ENCODE measurements at places on chromosomes 1 and 21. TPM values are rescaled to one million over a fixed set of nuclear protein-coding genes. Genes with fewer than 3 reads are reported as not detected.

- H3K27ac ChIP-seq: no peak overlapping the region
- no peaks in the 10 kb centered on the region for H3K36me3 ChIP-seq
- H3K4me1 ChIP-seq: no peaks in the 10 kb centered on the region
- no peak overlapping the region for H3K4me3 ChIP-seq
- H3K27me3 ChIP-seq: no peaks in the 10 kb centered on the region
These were observed 25.2 kb upstream of the RCAN1 start for GRCh38 chr21:34639882-34640788.

GRCh38 chr1:18190598-18190997 is 83.0 kb downstream of the IGSF21 start:
- no peak overlapping the region for H3K27ac ChIP-seq
- H3K27me3 ChIP-seq: no peaks in the 10 kb centered on the region
- H3K36me3 ChIP-seq: no peaks in the 10 kb centered on the region
- H3K4me3 ChIP-seq: no peak overlapping the region
- no peak for DNase-seq
- H3K4me1 ChIP-seq: no peaks in the 10 kb centered on the region

- H3K36me3 ChIP-seq: peaks cover 17% of the 10 kb centered on the region
- no peak overlapping the region for H3K27ac ChIP-seq
- H3K4me3 ChIP-seq: no peak overlapping the region
- H3K4me1 ChIP-seq: peaks cover 24% of the 10 kb centered on the region
- no peaks in the 10 kb centered on the region for H3K27me3 ChIP-seq
- no peak for DNase-seq
These were observed 9.6 kb downstream of the NES start for GRCh38 chr1:156667610-156667967.

- no peaks in the 10 kb centered on the region for H3K36me3 ChIP-seq
- peak; percentile 93 for DNase-seq
- H3K27ac ChIP-seq: no peak overlapping the region
These were observed 12.1 kb upstream of the NES start for GRCh38 chr1:156689035-156689952.

GRCh38 chr1:9643351-9644256 is 7.9 kb upstream of the PIK3CD start:
- no peaks in the 10 kb centered on the region for H3K27me3 ChIP-seq
- no peaks in the 10 kb centered on the region for H3K4me1 ChIP-seq
- no peak for DNase-seq
- H3K36me3 ChIP-seq: no peaks in the 10 kb centered on the region

GRCh38 chr1:39898191-39898590 is 3.5 kb downstream of the MYCL start:
- peak overlapping the region; percentile 93 for H3K4me3 ChIP-seq
- H3K4me1 ChIP-seq: peaks cover 20% of the 10 kb centered on the region

- H3K36me3 ChIP-seq: peaks cover 20% of the 10 kb centered on the region
- no peak for DNase-seq
- H3K4me1 ChIP-seq: peaks cover under 1% of the 10 kb centered on the region
- H3K27ac ChIP-seq: no peak overlapping the region
- no peaks in the 10 kb centered on the region for H3K27me3 ChIP-seq
These were observed 10.0 kb upstream of the SLC2A1 start for GRCh38 chr1:42968654-42969053.

DNA sequence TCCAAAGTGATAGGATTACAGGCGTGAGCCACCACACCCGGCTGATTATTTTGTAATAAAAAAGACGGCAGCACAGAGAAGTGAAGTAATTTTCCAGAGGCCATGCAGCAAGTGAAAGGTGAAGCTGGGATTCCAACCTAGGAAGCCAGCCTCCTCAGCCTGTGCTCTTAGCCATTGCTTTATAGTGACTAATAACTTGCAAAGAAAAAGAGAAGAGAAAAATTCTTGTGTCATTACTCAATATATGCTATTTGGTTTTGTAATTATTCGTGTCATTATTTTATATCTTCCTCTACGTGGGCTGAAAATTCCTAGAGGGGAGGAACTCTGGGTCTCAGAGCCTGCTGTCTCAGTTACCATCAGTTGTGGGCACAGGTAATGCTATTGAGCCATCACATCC is 1.6 kb upstream of the IER5 start:
- no peak for DNase-seq
- H3K4me3 ChIP-seq: no peak overlapping the region
- H3K36me3 ChIP-seq: peaks cover 2% of the 10 kb centered on the region

- H3K27ac ChIP-seq: no peak overlapping the region
- no peaks in the 10 kb centered on the region for H3K27me3 ChIP-seq
- no peaks in the 10 kb centered on the region for H3K4me1 ChIP-seq
- no peaks in the 10 kb centered on the region for H3K36me3 ChIP-seq
- no peak overlapping the region for H3K4me3 ChIP-seq
- DNase-seq: no peak
These were observed 520.4 kb upstream of the B3GALT2 start for GRCh38 chr1:193706766-193707165.

GRCh38 chr21:35294231-35294898 is 245.3 kb upstream of the RUNX1 start:
- no peak for DNase-seq
- peaks cover 8% of the 10 kb centered on the region for H3K4me1 ChIP-seq
- H3K4me3 ChIP-seq: no peak overlapping the region
- H3K36me3 ChIP-seq: peaks cover 4% of the 10 kb centered on the region

DNA sequence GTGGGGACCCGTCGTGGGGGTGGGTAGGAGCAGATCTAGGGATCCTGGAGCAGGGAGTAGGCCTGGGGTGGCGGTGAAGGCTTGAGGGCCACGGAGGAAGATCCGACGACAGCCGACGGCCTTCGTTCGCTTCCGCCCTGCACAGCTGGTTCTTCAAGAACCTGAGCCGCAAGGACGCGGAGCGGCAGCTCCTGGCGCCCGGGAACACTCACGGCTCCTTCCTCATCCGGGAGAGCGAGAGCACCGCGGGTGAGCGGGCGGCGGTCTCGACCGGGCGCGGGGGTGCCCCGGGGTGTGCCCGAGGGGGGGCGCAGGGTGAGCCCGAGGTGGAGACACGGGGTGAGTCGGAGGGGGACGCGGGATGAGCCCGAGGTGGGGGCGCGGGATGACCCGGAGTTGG is 16.5 kb upstream of the HDAC1 start:
- peaks cover 17% of the 10 kb centered on the region for H3K36me3 ChIP-seq
- peak; percentile 65 for DNase-seq
- H3K27ac ChIP-seq: no peak overlapping the region
- H3K4me1 ChIP-seq: peaks cover 6% of the 10 kb centered on the region
- peak overlapping the region; percentile 61 for H3K4me3 ChIP-seq

DNA sequence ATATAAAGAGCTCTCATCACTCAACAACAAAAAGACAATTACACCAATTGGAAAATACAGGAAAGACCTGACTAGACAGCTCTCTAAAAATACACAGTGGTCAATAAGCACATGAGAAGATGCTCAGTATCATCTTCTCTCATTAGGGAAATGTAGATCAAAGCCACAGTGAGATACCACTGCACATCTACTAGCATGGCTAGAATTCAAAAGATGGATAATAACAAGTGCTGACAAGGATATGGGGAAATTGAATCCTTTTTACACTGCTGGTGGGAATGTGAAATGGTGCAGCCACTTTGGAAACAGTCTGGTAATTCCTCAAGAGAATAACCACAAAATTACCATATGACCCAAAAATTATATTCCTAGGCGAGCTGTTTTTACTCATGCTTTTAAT is 9.4 kb downstream of the ACOT7 start:
- H3K36me3 ChIP-seq: peaks cover 4% of the 10 kb centered on the region
- H3K4me3 ChIP-seq: no peak overlapping the region
- no peaks in the 10 kb centered on the region for H3K27me3 ChIP-seq
- H3K27ac ChIP-seq: no peak overlapping the region
- no peak for DNase-seq

DNA sequence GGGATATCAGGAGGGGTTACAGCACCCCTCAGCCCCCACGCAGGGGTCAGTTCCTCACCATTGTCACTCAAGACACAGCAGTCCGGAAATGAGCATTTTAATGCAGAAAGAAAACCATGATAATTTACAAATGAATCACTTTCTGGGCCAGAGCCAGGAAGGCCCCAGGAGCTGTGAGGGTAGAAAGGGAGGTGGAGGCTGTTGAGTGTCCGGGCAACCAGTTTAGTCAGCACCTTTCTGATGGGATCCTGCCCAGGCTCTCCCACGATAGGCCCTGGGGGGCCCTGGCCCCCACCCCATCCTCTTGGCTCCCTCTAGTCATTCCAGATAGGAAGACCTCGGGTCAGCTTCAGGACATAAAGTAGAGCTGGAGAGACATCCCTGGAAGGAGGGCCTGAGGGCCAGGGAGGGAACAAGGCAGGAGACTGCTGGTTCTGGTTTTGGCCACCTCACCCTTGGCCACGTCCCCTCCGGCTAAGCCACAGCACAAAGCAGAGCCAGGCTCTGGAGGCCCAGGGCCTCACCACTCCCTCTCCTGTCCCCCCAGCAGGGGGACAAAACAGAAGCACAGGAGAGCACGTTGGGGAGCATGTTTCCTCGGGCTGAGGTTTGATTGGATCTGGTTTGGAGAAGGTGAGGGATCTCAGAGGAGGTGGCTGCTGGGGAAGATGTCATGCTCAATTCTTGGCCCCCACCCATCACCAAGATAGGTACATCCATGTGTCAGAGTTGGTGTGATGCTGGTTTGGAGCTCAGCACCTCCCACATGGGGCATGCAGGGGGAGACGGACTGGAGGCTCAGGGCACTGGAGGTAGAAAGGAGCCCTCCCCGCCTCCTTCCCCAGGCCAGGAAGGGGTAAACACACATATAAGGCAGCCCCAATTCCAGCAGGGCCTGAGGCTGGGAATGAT is 20.6 kb downstream of the ETNK2 start:
- no peaks in the 10 kb centered on the region for H3K27me3 ChIP-seq
- H3K36me3 ChIP-seq: peaks cover 13% of the 10 kb centered on the region

DNA sequence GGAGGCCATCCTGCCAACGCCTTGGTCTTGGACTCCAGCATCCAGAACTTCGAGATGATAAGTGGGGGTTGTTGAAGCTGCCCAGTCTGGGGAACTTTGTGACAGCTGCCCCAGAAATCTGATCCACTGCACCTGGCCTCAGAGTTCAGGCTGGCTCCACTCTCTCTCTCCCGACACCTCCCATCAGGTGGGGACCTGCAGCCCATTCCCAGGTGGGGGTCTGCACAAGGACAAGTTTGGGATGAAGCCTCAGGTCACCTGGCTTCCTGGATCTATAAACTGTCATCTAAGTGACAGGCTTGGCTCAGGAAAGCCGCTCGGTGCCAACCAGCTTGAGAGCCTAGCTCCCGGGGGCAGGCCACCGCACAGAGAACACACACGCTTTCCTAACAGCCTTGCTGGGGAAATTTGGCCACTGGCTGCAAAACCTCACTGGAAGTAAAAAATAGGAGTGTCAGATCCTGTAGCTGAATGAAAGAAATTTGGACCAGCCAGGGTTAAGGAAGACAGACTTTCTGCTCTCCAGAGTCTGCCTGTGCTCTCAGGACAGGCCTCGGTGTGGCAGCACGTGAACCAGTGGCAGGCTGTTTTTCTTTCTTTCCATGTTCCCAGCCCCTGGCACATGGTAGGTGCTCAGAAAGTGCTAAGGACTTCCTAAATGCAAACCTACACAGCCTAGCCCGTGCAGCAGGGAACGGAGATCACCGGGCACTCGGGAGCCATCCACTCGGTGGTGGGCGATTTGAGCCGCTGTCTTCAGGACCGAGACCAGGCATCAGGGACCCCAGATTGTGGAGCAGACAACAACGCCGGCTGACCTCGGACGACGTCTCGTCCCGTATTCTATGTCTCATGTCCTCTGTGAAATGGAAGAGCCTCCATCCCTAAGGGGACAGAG is 42.6 kb upstream of the LBR start:
- H3K36me3 ChIP-seq: no peaks in the 10 kb centered on the region
- no peak overlapping the region for H3K27ac ChIP-seq
- peaks cover under 1% of the 10 kb centered on the region for H3K4me1 ChIP-seq
- H3K27me3 ChIP-seq: no peaks in the 10 kb centered on the region
- DNase-seq: peak; percentile 28
- no peak overlapping the region for H3K4me3 ChIP-seq

GRCh38 chr1:34742667-34743270 is 12.1 kb upstream of the GJB5 start:
- no peaks in the 10 kb centered on the region for H3K27me3 ChIP-seq
- peak; percentile 91 for DNase-seq
- H3K4me3 ChIP-seq: no peak overlapping the region

GRCh38 chr21:37183749-37184148 is 83.4 kb downstream of the VPS26C start:
- no peaks in the 10 kb centered on the region for H3K27me3 ChIP-seq
- no peak overlapping the region for H3K4me3 ChIP-seq
- no peaks in the 10 kb centered on the region for H3K4me1 ChIP-seq
- no peak overlapping the region for H3K27ac ChIP-seq
- no peak for DNase-seq
- peaks cover 4% of the 10 kb centered on the region for H3K36me3 ChIP-seq

GRCh38 chr1:24659993-24660665 is 17.0 kb downstream of the SRRM1 start:
- peaks cover 92% of the 10 kb centered on the region for H3K36me3 ChIP-seq
- no peak for DNase-seq
- H3K27ac ChIP-seq: no peak overlapping the region
- H3K27me3 ChIP-seq: no peaks in the 10 kb centered on the region
- no peaks in the 10 kb centered on the region for H3K4me1 ChIP-seq
- H3K4me3 ChIP-seq: no peak overlapping the region

- H3K27me3 ChIP-seq: no peaks in the 10 kb centered on the region
- H3K27ac ChIP-seq: no peak overlapping the region
- no peak for DNase-seq
- H3K4me3 ChIP-seq: no peak overlapping the region
- no peaks in the 10 kb centered on the region for H3K4me1 ChIP-seq
These were observed 245.9 kb downstream of the KAZN start for GRCh38 chr1:14844356-14844755.

NR1I3 gene
- not detected for total RNA-seq

CFHR3 gene
- total RNA-seq: 1.4 TPM

DEGS1 gene
- 59.8 TPM for total RNA-seq

SETSIP gene
- total RNA-seq: 0.35 TPM

FCRL4 gene
- not detected for total RNA-seq

All from H9 (cell line).